Adipose tissue (tissue), 3 donors: ENCODE measurements at places on chromosomes 6 and 20. TPM values are rescaled to one million over a fixed set of nuclear protein-coding genes. Genes with fewer than 3 reads are reported as not detected.

The FHL5 gene
- polyA plus RNA-seq, result 12.7 TPM

The SRMS gene
- polyA plus RNA-seq, result not detected

The GRM1 gene
- polyA plus RNA-seq, result not detected

The MCUR1 gene
- polyA plus RNA-seq, result 9.7 TPM

The IRF4 gene
- polyA plus RNA-seq, result 0.83 TPM

The CDSN gene
- polyA plus RNA-seq, result not detected

The CYP39A1 gene
- polyA plus RNA-seq, result 4.8 TPM

The CD24 gene
- 1,196 TPM for polyA plus RNA-seq

The FAM83B gene
- 0.09 TPM for polyA plus RNA-seq

The HM13 gene
- 69.4 TPM for polyA plus RNA-seq

The VTA1 gene
- polyA plus RNA-seq, result 31.4 TPM

The ZNF165 gene
- polyA plus RNA-seq, result 0.31 TPM

The MOXD1 gene
- 1.3 TPM for polyA plus RNA-seq

The OXT gene
- polyA plus RNA-seq, result not detected

The AHCY gene
- polyA plus RNA-seq, result 104 TPM

The HLA-DOB gene
- polyA plus RNA-seq, result not detected

The C6orf15 gene
- polyA plus RNA-seq, result not detected

The MPIG6B gene
- 0.22 TPM for polyA plus RNA-seq

The SDC4 gene
- polyA plus RNA-seq, result 25.0 TPM

The COL21A1 gene
- polyA plus RNA-seq, result 1.9 TPM

The TRIM31 gene
- 0.21 TPM for polyA plus RNA-seq

The XKR7 gene
- polyA plus RNA-seq, result not detected

The GLP1R gene
- polyA plus RNA-seq, result 2.0 TPM

The ZBTB46 gene
- 6.1 TPM for polyA plus RNA-seq

The POLH gene
- polyA plus RNA-seq, result 4.3 TPM

The SCGN gene
- polyA plus RNA-seq, result 1.8 TPM

The TMEM217 gene
- 0.90 TPM for polyA plus RNA-seq

The ARMH2 gene
- polyA plus RNA-seq, result not detected

The SLC22A2 gene
- polyA plus RNA-seq, result 0.11 TPM

The EYA2 gene
- polyA plus RNA-seq, result 0.98 TPM

The SLC44A4 gene
- polyA plus RNA-seq, result 6.2 TPM

The HCRTR2 gene
- not detected for polyA plus RNA-seq

The RNF182 gene
- 0.16 TPM for polyA plus RNA-seq

The PCSK2 gene
- 0.45 TPM for polyA plus RNA-seq

The SHLD1 gene
- polyA plus RNA-seq, result 3.6 TPM

The SPATA2 gene
- 4.7 TPM for polyA plus RNA-seq

The TM9SF4 gene
- 13.7 TPM for polyA plus RNA-seq

The PXMP4 gene
- 4.6 TPM for polyA plus RNA-seq

The MOG gene
- not detected for polyA plus RNA-seq

The OTOR gene
- polyA plus RNA-seq, result not detected

The DEFB126 gene
- not detected for polyA plus RNA-seq

The UBD gene
- polyA plus RNA-seq, result 0.67 TPM

The MBOAT1 gene
- 2.6 TPM for polyA plus RNA-seq

The EYS gene
- polyA plus RNA-seq, result 0.21 TPM

The SLC12A5 gene
- polyA plus RNA-seq, result 1.3 TPM

The TCF21 gene
- polyA plus RNA-seq, result 4.3 TPM

The IL17F gene
- not detected for polyA plus RNA-seq

The MYL9 gene
- 327 TPM for polyA plus RNA-seq

The TRIM26 gene
- 22.6 TPM for polyA plus RNA-seq

The CDH22 gene
- 1.3 TPM for polyA plus RNA-seq

The RGS19 gene
- 19.2 TPM for polyA plus RNA-seq

The TRIM38 gene
- 1.5 TPM for polyA plus RNA-seq

The PPP2R5D gene
- 17.5 TPM for polyA plus RNA-seq

The LPA gene
- not detected for polyA plus RNA-seq
